Activated T-helper 2 cell treated with anti-CD3 and anti-CD28 coated beads, Interferon-gamma antibody, Interleukin-2, Interleukin-4, amounts not matched to agents 10 μg/mL and 5 μg/mL and 100 μg/mL, durations not matched to agents 14 hours and 24 hours and 36 hours (primary cell): ENCODE measurements at places on chromosomes 1 and 21.
A peak's percentile ranks its signal among the peaks of the same experiment; 100 is the strongest.

DNA sequence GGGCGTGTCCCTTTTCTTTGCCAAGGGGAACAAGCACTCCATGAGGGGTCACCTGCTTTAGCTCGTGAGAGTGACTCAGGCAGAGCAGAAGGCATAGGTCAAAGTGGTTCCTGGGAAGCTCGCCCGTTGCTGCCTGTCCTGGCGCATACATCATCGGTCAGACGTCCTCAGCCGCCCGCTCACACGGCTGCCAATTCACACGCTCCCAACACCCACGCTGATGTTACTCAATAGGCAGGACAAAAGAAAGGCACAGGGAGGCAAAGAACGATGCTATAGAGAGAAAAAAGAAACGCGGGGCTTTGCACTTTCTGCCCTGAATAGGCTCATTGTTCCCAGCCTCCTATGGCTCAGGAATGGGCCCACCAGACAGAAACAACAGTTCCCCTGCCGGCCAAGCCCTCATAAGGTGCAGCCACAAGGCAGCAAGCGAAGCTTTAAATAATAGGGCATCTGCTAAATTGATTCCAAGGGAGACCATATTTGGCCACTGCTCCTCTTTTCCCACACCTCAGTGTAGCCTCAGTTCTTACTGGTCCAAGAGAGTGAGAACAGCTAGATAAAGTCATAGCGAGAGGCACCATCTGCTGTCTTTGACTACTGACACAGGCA is 38.7 kb downstream of the VTCN1 start:
- DNase-seq = no peak

DNA sequence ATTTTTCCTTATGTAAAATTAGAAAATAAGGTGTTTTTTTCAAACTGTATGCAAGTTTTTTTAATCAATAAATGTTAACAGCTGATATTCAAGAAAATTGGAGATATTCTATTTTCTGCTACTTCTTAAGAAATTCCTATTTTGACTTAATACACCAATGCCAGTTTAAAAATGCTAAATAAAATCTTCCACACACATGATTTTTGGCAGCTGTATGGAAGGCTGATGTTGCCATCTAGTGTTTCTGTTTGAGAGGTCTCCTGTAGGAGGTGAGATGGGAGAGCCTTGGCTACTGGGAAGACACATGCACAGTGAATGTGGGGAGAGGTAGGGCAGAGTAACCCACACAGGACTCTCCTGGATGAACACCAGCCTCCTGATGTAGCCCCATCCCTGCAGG is 29.2 kb upstream of the OR2B11 start:
- DNase-seq = no peak

GRCh38 chr1:1678581-1679380 is 13.8 kb downstream of the SLC35E2B start:
- DNase-seq = peak; percentile 48

DNA sequence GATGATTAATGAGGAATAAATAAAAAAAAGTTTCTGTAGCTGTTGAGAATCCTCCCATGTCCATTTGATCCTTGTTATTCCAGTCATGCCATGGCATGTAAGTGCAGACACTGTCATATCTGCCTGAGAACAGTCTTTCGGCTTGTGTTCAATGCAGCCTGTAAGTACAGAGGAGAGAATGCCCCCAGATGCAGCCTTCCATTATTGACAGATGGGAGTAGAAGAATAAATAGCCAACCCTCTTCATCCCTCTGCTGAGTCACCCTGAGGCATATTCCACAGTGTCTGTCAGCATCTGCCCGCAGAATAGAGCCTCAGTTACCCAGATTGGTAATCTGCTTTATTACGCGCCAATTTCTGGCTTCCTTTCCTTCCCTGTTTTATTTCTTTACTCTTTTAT is 139.4 kb downstream of the LRRC7 start:
- DNase-seq = no peak

DNA sequence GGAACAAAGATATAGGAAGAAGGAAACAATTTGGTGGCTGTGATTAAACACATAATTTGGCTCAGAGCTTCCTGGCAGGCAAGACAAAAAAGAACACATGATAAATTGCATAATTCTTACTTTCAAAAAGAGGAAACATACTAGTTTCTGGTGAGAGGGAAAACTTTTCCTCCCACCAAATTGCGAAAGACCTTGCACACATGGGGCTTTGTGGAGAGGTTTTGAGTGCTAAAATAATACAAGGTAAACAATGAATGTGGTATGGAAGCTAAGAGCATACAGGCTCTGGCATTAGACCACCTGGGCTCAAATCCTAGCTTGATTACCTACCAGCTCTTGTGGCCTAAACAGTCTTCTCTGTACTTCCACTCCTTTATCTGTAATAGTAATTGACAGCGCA is 140.2 kb upstream of the HOOK1 start:
- DNase-seq = no peak

DNA sequence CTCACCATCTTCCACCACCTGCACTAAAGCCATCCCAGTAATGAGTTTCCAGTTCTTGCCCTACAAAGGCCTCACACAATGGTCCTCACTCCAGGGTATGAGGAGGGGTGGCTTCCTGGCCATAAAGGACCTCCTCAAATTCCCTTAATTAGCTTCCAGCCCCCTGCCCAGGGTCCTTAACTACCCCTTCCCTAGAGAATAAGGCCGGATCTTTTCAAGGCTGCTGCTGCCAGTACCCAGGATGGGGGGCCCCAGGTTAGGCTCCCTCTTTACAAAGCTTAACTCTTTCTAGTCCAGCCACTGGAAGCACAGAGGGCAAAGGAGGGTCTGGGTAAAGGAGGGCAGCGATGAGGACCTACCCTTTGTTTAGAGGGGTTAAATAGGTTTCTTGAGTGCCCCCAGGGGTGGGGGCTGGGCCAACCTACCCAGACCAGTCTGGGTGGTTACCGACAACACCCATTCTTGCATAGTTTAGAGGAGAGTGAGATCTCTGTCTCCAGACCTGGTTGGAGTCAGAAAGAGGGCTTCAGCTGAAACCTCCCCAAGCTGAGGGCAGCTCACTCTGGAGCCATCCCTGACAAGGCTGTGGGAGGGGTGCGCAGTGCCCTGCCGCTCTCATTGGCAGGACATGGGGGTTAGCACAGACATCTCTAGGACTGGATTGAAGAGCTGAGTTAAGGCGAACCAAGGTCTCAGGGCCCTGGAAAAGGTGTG is 7.1 kb downstream of the BLACAT1 start:
- DNase-seq = no peak

- DNase-seq = no peak
These were observed 28.1 kb downstream of the ADARB1 start for GRCh38 chr21:45102391-45102932.

GRCh38 chr1:90924982-90925381 is 96.9 kb downstream of the ZNF644 start:
- DNase-seq = no peak

GRCh38 chr1:53430779-53431178 is 28.4 kb upstream of the DMRTB1 start:
- no peak for DNase-seq

DNA sequence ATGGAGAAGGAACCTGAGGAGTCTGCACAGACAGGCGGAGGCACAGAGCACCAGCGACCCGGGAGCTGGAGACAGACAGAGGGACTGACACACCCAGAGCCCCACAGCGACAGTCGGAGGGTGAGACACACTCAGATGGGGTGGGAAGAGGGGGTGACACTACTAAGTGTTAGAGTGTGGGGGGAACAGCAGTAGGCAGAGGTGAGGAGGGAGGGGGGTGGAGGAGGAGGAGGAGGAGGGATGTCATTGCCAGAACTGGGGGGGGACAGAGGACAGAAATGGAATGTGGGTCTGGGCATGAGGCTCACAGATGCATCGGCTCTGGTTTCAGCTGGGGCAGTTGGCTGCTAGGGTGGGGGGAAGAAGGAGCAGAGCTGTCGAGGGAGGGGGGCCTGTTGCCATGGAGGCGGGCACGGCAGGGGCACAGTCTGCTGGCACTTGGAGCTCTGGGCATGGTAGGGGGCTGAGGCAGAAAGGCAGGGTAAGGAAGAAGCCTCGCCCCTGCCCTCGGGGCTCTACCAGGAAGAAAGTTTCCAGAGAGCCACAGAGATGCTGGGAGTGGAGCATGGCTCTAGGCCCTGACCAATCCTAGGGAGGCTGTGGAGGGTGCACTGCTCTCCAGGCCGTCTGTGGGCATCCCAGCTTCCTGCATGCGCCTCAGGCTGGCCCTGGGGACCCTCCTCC is 37.3 kb downstream of the AHDC1 start:
- no peak for DNase-seq

DNA sequence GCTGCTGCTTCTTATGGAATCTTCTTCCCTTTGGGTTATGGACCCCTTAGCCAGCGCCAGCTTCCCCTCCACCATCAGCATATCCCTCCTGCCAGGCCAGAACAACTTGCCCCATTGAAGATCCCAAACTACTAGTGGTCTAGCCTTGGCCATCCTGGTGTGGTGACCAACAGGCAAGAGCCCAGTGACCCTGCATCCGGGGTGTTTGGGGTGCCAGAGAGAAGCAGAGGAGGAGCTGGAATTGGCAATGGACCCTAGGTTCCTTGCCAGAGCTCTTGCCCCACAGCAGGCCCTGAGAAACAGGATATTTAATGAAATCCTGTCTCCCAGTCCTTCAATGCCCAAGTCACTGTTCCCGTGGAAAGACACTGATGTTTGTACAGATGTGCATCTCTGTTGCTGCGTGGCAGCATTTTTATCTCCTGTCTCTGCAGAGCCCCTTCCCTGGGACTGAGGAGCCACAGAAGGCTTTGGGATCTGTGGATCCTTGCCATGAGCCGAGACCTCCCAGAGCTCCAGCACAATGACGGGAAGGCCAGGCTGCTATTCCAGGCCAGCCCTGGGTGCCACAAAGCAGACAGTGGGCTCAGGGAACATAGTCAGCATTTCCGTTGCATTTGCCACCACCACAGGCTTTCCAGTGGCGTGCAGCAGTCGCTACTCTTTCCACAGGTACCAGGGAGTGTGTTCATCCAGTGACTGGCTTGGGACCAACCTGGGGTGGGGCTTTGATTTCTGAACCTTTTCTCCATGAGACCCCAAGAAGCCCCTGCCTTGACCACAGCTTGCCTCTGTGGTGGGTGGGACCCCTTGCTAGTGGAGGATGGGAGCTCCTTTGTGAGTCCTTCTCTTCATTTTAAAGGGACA is 21.6 kb downstream of the NAV1 start:
- no peak for DNase-seq

GRCh38 chr21:38740090-38740489 is 65.6 kb upstream of the ETS2 start:
- DNase-seq = no peak

GRCh38 chr1:223248001-223248769 is 105.1 kb upstream of the TLR5 start:
- DNase-seq = no peak

DNA sequence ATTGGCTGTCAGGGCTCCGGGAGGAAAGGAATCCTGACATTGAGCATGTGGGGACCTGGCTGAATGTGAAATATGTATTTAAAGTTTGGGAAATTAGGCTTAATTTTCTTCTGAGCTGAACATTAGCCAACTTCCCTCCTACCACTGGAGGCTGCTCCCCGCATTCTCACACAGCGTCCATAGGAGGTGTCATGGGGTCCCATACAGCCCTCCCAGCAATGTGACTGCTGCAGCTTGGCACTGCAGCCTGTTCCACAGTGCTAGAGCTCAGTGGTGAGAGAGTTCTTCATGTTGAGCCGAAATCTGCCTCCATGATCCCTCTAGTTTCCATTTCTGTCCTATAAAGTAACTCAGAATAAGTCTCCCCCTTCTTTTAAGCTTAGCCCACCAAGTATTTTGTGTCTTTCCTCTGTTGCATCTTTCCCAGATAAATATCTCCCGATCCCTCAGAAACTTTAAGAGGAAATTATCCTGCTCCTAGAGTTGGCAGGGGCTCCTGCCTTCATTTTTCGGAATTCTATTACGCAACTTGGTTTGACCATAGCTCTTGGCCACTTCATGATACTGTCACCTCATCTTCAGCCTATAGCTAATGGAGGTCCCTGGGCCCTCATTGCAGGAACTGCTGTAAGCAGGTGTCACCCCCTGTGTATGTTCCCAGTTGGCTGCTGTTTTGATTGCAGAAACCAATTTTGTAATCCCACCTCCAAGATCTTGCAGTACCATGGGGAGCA is 2.0 kb downstream of the FCRL6 start:
- DNase-seq = no peak

GRCh38 chr1:54287176-54287650 is 87.2 kb downstream of the MRPL37 start:
- peak; percentile 77 for DNase-seq
